Psoas muscle (tissue), 8 donors: ENCODE measurements at places on chromosomes 2 and 18. TPM values are rescaled to one million over a fixed set of nuclear protein-coding genes. Genes with fewer than 3 reads are reported as not detected.

GRCh38 chr18:51852681-51853080 is 487.3 kb upstream of the DCC start:
- no peaks in the 10 kb centered on the region for H3K4me1 ChIP-seq
- H3K4me3 ChIP-seq = no peak overlapping the region
- H3K27ac ChIP-seq = no peak overlapping the region
- no peak for DNase-seq
- no peaks in the 10 kb centered on the region for H3K27me3 ChIP-seq
- no peaks in the 10 kb centered on the region for H3K36me3 ChIP-seq

The SNRNP27 gene
- total RNA-seq = 99.2 TPM

The TRIM43 gene
- not detected for total RNA-seq

- H3K36me3 ChIP-seq = no peaks in the 10 kb centered on the region
- no peaks in the 10 kb centered on the region for H3K27me3 ChIP-seq
- H3K4me1 ChIP-seq = no peaks in the 10 kb centered on the region
- no peak overlapping the region for H3K27ac ChIP-seq
Measured at GRCh38 chr2:64062840-64063239, 43.6 kb upstream of the VPS54 start.

GRCh38 chr18:63293935-63294334 is 25.6 kb downstream of the BCL2 start:
- no peak for DNase-seq
- H3K4me3 ChIP-seq = peak overlapping the region; percentile 56
- H3K36me3 ChIP-seq = no peaks in the 10 kb centered on the region
- H3K27ac ChIP-seq = peak overlapping the region; percentile 91

The TMEM18 gene
- 13.3 TPM for total RNA-seq

DNA sequence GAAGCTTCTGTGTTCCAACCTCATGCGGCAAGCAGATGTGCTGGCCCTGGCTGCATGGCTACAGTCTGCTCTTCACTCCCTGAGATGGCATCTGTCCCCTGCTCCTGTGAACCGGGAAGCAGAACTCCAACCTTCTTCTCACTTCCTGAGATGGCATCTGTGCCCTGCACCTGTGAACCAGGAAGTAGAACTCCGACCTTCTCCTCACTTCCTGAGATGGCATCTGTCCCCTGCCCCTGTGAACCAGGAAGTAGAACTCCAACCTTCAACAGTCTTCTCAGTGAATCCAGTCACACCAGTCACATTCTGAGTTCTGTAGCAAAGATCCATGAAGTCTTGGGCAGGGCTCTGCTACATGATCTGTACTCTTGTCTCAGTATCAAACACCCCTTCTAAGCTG is 887.2 kb upstream of the KLHL29 start:
- H3K36me3 ChIP-seq = no peaks in the 10 kb centered on the region
- no peaks in the 10 kb centered on the region for H3K4me1 ChIP-seq
- H3K27ac ChIP-seq = no peak overlapping the region
- H3K27me3 ChIP-seq = no peaks in the 10 kb centered on the region
- DNase-seq = no peak
- H3K4me3 ChIP-seq = no peak overlapping the region

The KCNG2 gene
- total RNA-seq = 0.20 TPM

- no peaks in the 10 kb centered on the region for H3K36me3 ChIP-seq
- H3K27me3 ChIP-seq = no peaks in the 10 kb centered on the region
- no peak overlapping the region for H3K4me3 ChIP-seq
- no peak for DNase-seq
Measured at GRCh38 chr2:205732314-205732713, 50.0 kb downstream of the NRP2 start.

The ADD2 gene
- 0.86 TPM for total RNA-seq

The GLI2 gene
- total RNA-seq = 0.66 TPM

DNA sequence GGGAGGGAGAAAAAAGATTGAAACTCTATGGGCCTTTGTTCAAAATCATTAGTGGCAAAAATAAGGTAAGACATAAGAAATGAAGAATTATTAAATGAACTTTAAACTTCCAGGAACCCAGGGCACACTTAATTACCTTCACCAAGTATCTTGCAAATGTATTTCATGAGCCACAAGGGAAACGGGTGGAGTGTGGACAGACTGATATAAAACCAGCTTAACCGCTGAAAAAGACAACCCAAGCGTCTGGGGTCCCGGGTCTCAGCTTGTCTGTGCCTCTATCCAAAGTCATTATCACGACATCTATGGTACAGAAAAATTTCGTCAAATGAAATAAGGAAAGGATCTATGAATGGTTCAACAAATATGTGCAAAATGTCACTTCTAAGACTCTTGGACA is 13.9 kb upstream of the MBOAT2 start:
- H3K4me1 ChIP-seq = no peaks in the 10 kb centered on the region
- no peak overlapping the region for H3K4me3 ChIP-seq
- H3K27me3 ChIP-seq = no peaks in the 10 kb centered on the region
- no peak for DNase-seq
- no peaks in the 10 kb centered on the region for H3K36me3 ChIP-seq

- no peaks in the 10 kb centered on the region for H3K36me3 ChIP-seq
- DNase-seq = no peak
- H3K4me1 ChIP-seq = no peaks in the 10 kb centered on the region
- no peak overlapping the region for H3K4me3 ChIP-seq
- no peak overlapping the region for H3K27ac ChIP-seq
- H3K27me3 ChIP-seq = no peaks in the 10 kb centered on the region
Measured at GRCh38 chr2:237541243-237541642, 25.1 kb upstream of the PRLH start.

The UGT1A10 gene
- not detected for total RNA-seq

DNA sequence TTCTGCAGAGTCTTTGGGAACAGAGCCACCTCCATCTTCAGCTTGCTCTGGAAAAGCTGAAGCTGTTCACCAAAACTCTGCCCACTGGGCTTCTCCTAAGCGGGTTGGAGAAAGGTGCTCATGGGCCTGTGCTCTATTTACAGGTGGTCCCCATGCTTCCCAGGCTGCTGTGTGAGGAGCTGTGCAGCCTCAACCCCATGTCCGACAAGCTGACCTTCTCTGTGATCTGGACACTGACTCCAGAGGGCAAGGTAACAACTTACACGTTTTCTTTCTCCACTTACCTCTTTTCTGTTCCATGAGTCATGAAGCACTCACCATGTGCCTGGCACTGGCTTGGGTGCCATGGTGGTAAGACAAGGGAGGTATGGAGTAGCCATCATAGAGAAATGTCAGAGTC is 129.5 kb upstream of the ALPP start:
- H3K27me3 ChIP-seq = no peaks in the 10 kb centered on the region
- DNase-seq = no peak
- peaks cover 21% of the 10 kb centered on the region for H3K36me3 ChIP-seq
- no peak overlapping the region for H3K4me3 ChIP-seq

DNA sequence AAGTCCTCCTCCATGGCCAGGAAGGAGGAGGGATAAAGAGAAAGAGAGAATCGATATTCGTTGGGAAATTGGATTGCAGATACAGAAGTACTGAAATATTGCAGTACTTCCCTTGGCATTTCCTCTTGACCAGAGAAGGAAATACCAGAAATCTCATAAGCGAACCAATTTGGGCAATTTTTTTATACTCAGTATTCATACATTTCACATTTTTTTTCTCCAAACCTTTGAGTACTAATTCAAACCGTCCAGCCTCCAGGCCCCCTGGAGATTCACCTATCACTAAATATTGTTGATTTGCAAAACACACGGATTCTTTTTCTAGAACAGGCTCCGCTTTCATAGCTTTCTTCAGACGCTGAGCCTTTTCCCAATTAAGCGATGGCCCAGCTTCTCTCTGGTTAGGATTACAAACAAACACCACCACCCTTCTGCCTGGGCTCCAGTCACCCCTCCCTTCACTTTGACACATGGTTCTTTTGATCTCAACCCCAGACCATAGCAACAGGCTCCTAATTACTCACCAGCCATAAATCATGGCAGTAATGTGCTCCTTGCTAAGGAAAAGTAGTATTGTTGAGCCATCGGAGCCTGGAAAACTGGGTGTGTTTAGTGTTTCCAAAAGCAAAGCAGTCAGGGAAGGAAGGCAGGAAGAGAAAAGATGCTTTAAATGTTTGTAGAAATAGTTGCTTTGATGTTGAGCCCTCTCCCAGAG is 138.4 kb upstream of the CCDC68 start:
- no peak overlapping the region for H3K27ac ChIP-seq
- no peak for DNase-seq
- H3K27me3 ChIP-seq = no peaks in the 10 kb centered on the region

The PTCD3 gene
- 148 TPM for total RNA-seq

DNA sequence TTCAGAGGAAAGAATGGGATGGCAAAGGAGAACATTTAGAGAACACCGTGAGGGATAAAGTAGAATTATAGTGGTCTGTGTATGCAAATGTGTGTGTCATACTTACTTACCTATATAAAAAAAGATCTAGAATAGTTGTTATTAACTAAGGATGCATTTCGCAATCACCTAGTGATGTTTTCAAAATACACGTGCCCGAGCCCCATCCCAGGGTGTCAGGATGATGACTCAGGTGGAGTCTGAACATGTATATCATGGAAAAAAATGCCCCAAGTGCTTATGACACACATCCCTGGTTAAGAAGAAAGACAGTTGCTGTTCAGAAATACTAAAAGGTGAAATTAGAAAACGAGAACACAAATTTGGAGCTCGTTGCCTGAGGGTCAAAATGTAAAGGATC is 109.0 kb downstream of the CERS6 start:
- DNase-seq = no peak
- H3K4me3 ChIP-seq = no peak overlapping the region
- H3K36me3 ChIP-seq = peaks cover 8% of the 10 kb centered on the region
- no peaks in the 10 kb centered on the region for H3K27me3 ChIP-seq

DNA sequence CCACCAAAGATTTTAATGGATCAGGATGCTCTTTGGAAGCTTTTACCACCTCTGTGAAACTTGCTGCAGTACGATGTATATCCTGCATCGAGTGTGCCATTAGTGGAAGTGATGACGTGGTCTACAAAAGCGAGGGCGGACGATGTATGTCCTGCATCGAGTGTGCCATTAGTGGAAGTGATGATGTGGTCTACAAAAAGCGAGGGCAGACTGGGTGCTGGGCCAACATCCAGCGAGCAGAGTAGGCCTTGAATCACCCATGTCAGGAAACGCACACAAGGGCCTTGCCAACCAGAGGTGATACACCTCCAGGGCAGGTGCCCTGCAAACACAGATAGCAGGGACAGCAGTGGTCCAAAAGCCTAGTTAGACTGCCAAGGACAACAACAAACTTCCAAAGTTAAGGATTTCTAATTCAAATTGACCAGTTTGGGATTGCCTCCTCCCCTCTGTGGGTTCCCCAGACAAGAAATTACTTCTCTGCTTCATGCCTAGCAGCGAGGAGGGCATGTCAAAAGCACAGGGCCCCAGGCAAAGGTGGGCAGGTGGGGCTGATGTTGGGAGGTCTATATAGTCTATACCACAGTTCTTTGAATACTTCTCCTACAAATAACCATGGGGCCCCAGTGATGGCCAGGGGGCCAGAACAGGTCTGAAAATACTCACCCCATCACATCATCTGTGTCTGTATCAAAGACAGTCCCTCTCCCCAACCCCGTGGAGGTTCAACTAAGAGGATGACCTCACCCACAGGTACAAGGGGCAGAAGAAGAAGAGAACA is 70.2 kb downstream of the ADD2 start:
- DNase-seq = no peak
- no peaks in the 10 kb centered on the region for H3K36me3 ChIP-seq
- no peak overlapping the region for H3K27ac ChIP-seq
- H3K27me3 ChIP-seq = no peaks in the 10 kb centered on the region
- no peaks in the 10 kb centered on the region for H3K4me1 ChIP-seq

The HAT1 gene
- 47.5 TPM for total RNA-seq

The GAREM2 gene
- total RNA-seq = 5.5 TPM

DNA sequence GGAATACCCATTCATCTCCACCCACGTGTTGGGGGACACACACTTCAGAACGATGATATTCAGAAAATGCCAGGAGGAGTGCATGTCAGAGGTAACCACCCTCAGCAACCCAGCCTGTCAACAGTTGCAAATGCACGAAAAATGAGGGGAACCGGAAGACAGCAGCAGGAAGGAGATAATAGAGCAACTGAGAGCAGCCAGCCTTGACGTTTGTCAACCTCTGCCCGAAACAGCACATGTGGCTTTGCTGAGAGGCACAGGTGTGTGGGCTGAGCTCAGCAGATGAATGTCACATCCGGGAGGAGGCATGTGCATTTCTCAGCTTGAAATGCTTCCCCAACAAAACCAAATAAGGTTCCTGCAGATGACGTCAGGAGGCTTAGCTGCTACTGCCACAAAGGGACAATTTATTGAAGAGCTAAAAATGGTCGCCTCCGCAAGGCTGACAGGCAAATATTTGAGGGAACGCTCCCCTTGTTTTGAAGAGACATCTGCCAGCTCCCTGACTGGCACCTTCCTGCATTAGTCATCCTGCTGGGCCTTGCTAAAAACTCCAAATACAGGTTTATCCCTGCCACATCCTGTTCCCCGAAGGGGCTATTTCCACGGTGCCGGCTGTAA is 419.0 kb downstream of the NBAS start:
- no peaks in the 10 kb centered on the region for H3K27me3 ChIP-seq
- no peak overlapping the region for H3K4me3 ChIP-seq
- H3K27ac ChIP-seq = no peak overlapping the region
- no peak for DNase-seq

DNA sequence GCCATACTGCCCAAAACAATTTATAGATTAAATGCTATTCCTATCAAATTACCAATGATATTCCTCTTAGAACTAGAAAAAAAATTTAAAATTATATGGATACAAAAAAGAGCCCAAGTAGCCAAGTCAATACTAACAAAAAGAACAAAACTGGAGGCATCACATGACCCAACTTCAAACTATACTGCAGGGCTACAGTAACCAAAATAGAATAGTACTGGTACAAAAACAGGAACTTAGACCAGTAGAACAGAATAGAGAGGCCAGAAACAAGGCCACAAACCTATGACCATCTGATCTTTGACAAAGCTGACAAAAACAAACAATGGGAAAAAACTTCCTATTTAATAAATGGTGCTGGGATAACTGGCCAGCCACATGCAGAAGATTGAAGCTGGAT is 86.1 kb upstream of the KYNU start:
- H3K36me3 ChIP-seq = no peaks in the 10 kb centered on the region
- no peak for DNase-seq

The GRP gene
- total RNA-seq = not detected

The PLCL1 gene
- 25.4 TPM for total RNA-seq

DNA sequence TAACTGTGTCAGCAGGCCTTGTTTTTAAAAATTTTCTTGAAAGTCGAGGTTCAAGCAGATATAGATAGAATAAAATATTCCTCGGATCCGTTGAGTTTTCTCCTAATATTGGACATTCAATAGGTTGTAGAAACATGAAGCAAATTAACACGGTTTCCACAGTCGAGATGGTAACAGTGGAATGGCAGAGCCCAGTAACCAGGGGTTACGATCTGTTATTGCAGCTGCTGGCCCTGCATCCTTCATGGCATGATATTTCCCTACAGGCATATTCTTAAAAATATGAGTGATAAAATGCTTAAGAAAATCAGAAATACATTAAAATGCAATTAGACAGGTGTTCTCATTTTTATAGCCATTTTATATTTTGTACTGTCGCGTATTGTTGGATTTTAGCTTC is 117.6 kb downstream of the SNTG2 start:
- DNase-seq = no peak
- no peaks in the 10 kb centered on the region for H3K4me1 ChIP-seq
- no peak overlapping the region for H3K27ac ChIP-seq
- H3K27me3 ChIP-seq = no peaks in the 10 kb centered on the region
- no peaks in the 10 kb centered on the region for H3K36me3 ChIP-seq
